ENCODE measurements at places on chromosomes 12 and 14. TPM values are rescaled to one million over a fixed set of nuclear protein-coding genes. Genes with fewer than 3 reads are reported as not detected.

The TECPR2 gene
- 19.8 TPM for total RNA-seq

The SDR9C7 gene
- total RNA-seq, result not detected

The CLEC9A gene
- total RNA-seq, result not detected

The STAB2 gene
- total RNA-seq, result under 0.01 TPM

The EXD2 gene
- total RNA-seq, result 23.3 TPM

DNA sequence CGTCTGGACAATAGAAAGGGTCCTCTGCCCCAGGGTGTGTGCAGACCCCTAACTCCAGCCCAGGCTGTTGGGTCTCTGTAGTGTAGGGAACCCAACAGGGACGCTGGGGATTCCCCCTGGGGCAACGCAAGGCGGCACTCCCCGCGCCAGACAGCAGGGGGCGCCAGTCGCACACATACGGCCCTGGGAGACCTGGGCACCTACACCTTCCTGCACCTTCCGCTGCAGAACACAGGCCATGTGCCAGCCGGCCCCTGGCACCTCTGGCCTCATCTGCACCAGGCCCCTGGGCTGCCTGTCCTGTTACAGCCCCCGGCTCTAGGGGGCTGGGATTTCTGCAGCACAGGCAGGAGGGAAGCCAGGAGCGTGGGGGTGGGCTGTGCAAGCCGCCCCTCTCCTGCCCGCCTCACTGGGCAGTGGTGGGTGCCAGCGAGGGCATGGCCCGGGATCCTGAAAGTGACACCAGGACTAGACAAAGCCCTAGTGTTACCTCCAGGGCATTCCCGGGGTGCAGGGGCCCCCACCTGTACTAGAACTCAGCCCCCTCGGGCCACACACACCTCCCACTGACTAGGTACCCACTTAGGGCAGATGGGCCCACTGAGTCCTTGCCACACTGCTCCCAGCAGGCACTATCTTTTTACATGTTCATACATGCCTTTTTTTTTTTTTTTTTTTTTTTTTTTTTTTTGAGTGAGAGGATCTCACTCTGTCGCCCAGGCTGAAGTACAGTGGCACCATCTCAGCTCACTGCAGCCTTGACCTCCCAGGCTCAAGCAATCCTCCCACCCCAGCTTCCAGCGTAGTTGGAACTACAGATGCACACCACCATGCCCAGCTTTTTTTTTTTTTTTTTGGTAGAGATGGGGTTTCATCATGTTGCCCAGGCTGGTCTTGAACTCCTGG is 37.5 kb downstream of the CCNK start:
- H3K27ac ChIP-seq, result no peak overlapping the region
- H3K36me3 ChIP-seq, result no peaks in the 10 kb centered on the region
- no peaks in the 10 kb centered on the region for H3K4me1 ChIP-seq
- H3K4me3 ChIP-seq, result no peak overlapping the region
- peak; percentile 69 for DNase-seq

- DNase-seq, result no peak
- H3K36me3 ChIP-seq, result no peaks in the 10 kb centered on the region
- no peak overlapping the region for H3K4me3 ChIP-seq
- no peak overlapping the region for H3K27ac ChIP-seq
- H3K4me1 ChIP-seq, result no peaks in the 10 kb centered on the region
Measured at GRCh38 chr12:97142737-97143410, 235.8 kb downstream of the NEDD1 start.

DNA sequence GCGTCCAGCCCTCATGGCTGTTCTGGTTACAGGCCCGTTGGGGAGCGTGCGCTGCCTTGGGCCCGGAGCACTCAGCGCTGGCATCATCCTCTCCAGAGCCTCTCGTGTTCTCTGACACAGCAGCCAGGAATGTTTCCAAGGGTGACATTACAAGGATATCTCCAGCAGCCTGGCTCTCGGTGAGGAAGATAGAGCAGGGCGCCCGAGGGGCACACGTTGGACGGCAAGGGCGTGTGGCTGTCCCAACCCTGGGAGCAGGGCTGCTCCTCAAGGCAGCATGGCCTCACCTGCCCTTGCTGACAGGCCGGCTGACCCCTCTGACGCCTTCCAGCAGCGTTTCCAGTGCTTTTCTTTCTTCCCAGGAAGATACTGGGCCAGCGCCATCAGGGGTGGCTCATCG is 14.4 kb downstream of the LRCOL1 start:
- peaks cover 6% of the 10 kb centered on the region for H3K4me1 ChIP-seq
- no peaks in the 10 kb centered on the region for H3K36me3 ChIP-seq
- H3K27ac ChIP-seq, result no peak overlapping the region

DNA sequence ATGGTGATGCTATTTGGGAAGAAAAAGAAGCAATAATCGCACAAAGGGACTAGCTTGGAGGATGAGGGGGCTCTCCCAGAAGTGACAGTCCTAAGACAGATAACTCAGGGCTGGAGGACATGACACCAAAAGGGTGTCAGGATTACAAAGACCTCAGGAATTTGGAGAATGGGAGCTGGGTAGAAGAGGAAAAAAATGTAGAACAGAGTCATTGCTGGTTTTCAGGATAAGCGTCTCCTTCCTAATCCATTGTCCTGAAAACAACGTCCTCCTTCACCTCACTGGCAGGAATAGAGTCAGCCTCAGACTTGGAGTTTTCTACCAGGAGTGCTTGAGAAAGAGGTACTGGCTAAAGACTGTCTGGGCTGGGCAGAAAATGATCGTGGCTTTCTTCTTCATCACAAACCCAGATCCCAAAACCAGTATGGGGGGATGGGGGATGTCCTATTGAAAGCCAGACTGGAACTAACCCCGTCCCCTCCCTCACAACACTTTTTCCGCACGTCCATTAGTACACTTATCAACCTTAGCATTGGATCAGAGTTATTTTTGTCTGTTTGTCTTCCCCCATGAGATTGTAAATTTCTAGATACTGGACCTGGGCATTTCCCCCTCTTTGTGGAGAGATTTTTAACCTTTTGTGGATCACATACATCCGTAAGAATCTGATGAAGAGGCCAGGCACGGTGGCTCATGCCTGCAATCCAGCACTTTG is 14.3 kb downstream of the B4GALNT3 start:
- H3K36me3 ChIP-seq, result no peaks in the 10 kb centered on the region
- no peaks in the 10 kb centered on the region for H3K4me1 ChIP-seq
- DNase-seq, result no peak
- no peaks in the 10 kb centered on the region for H3K27me3 ChIP-seq
- no peak overlapping the region for H3K4me3 ChIP-seq
- H3K27ac ChIP-seq, result no peak overlapping the region

- H3K27ac ChIP-seq, result no peak overlapping the region
- H3K27me3 ChIP-seq, result no peaks in the 10 kb centered on the region
- H3K4me3 ChIP-seq, result no peak overlapping the region
- no peaks in the 10 kb centered on the region for H3K4me1 ChIP-seq
- DNase-seq, result no peak
Measured at GRCh38 chr14:29037411-29037810, 270.8 kb downstream of the FOXG1 start.

- H3K4me1 ChIP-seq, result no peaks in the 10 kb centered on the region
- no peak overlapping the region for H3K4me3 ChIP-seq
- no peak overlapping the region for H3K27ac ChIP-seq
- H3K27me3 ChIP-seq, result no peaks in the 10 kb centered on the region
Measured at GRCh38 chr12:97464385-97465321, 2.0 kb downstream of the RMST start.

DNA sequence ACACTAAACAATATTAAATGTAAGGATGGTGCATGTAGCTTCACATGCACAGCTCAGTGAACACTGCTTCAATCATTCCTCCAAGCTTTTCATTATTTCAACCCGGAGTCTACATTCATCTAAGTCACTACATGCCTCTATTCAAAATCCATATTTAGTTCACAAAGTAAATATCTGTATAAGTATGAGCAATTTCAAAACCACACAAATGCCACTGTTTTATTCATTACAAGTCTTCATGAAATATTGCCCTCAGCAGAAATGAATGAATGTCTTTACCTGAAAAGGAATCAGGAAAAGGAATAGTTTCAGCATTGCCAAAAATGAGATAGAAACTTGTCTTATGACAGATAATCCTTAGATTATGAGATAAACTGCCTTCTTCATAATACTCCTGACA is 149.4 kb downstream of the SLC38A4 start:
- H3K36me3 ChIP-seq, result no peaks in the 10 kb centered on the region
- H3K27ac ChIP-seq, result no peak overlapping the region
- no peaks in the 10 kb centered on the region for H3K27me3 ChIP-seq
- H3K4me1 ChIP-seq, result no peaks in the 10 kb centered on the region
- no peak for DNase-seq
- no peak overlapping the region for H3K4me3 ChIP-seq

- H3K27ac ChIP-seq, result no peak overlapping the region
- H3K27me3 ChIP-seq, result no peaks in the 10 kb centered on the region
- H3K4me1 ChIP-seq, result no peaks in the 10 kb centered on the region
- H3K36me3 ChIP-seq, result no peaks in the 10 kb centered on the region
- no peak overlapping the region for H3K4me3 ChIP-seq
- no peak for DNase-seq
Measured at GRCh38 chr12:102008615-102009126, 53.1 kb downstream of the WASHC3 start.

DNA sequence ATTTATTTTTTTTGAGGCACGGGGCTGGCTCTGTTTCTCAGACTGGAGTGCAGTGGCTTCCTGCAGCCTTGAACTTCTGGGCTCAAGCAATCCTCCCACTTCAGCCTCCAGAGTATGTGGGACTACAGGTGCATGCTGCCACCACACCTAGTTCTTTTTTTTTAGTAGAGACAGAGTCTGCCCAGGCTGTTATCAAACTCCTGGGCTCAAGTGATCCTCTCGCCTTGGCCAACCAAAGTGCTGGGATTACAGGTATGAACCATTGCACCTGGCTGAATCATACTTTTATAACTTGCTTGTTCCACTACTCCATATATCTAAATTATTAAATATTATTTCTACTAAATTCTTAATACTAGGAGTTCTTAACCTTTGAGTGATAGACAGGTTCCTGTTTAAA is 111.6 kb downstream of the BTG1 start:
- no peak for DNase-seq
- H3K27ac ChIP-seq, result no peak overlapping the region
- H3K4me1 ChIP-seq, result no peaks in the 10 kb centered on the region
- no peak overlapping the region for H3K4me3 ChIP-seq
- H3K36me3 ChIP-seq, result no peaks in the 10 kb centered on the region

GRCh38 chr14:81416981-81417380 is 16.9 kb upstream of the STON2 start:
- DNase-seq, result no peak
- H3K4me1 ChIP-seq, result no peaks in the 10 kb centered on the region
- H3K36me3 ChIP-seq, result no peaks in the 10 kb centered on the region
- H3K4me3 ChIP-seq, result no peak overlapping the region

- no peaks in the 10 kb centered on the region for H3K4me1 ChIP-seq
- H3K36me3 ChIP-seq, result no peaks in the 10 kb centered on the region
- H3K4me3 ChIP-seq, result no peak overlapping the region
- DNase-seq, result no peak
- no peaks in the 10 kb centered on the region for H3K27me3 ChIP-seq
Measured at GRCh38 chr12:112947761-112948160, 9.5 kb downstream of the OAS3 start.

DNA sequence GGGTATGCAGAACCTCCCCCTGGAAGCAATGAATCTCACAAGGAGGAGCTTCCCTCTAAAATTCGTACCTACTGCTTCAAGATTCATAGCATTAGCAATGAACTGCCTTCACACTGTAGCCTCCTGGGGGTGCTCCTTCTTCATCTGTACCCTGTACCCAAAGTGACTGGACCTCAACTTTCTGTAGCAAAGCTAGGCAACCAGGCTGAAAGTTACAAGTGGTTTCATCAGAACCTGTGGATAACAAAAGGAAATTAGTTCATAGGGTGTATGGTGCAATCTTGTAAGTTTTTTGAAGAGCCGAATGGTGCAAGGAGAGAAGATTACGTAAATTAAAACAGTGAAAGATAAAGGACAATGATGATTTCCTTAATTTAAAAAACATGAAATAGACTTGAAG is 1541.7 kb upstream of the FLRT2 start:
- no peak overlapping the region for H3K4me3 ChIP-seq
- H3K27ac ChIP-seq, result no peak overlapping the region
- no peaks in the 10 kb centered on the region for H3K4me1 ChIP-seq
- H3K27me3 ChIP-seq, result no peaks in the 10 kb centered on the region

DNA sequence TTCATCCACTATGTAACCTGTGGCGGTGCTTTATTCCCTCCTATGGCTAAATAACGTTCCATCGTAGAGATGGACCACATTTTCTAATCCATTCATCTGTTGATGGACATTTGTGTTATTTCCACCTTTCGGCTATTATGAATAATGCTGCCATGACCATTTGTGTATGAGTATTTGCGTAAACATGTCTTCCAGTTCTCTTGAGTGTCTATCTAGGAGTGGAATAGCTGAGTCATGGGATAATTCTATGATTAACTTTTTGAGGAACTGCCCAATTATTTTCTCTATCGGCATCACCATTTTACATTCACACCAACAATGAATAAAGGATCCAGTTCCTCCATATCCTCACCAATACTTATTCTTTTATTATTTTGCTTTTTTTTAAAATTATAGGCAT is 261.9 kb upstream of the SFSWAP start:
- H3K36me3 ChIP-seq, result no peaks in the 10 kb centered on the region
- no peak for DNase-seq
- H3K4me3 ChIP-seq, result no peak overlapping the region
- no peak overlapping the region for H3K27ac ChIP-seq

DNA sequence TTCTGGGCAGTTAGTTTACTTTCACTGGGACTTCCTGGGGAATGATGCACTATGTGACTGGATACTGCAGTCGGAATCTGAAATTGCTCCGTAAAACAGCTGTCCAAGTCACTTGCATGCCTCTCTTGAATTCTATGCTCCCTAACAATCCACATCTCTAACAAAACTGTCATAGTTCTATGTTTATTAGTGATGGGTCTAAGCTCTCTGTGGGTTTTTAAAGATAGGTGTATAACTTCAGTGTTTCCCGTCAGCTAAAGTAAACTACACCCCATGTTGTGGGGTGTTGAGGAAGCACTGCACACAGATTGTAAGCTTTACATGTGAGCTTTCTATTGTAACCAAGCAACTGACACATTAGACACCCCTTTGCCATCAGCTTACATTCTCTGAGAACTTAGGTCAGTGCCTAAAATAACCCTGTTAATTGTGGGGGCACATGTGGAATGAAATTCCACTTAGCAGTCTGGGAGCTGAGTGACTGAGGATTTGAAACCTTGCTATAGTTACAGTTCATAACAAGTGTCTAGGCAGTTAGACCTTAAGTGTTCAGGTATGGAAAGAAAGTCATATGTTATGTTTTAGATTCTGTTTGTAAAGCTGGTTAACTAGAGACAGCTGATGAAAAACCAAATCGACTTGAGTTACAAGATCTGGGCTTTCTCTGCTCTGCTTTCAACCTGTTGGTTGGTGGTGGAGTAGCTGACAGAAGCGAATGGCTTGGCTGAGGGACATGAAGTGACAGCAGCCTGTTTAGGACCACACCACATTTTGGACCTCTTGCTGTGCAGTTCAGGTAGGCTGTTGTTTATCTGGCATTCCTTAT is 165.7 kb downstream of the AKAP6 start:
- DNase-seq, result no peak
- H3K36me3 ChIP-seq, result no peaks in the 10 kb centered on the region
- no peak overlapping the region for H3K27ac ChIP-seq
- H3K27me3 ChIP-seq, result no peaks in the 10 kb centered on the region
- H3K4me3 ChIP-seq, result no peak overlapping the region

Measured in breast epithelium (tissue), 4 donors.